ENCODE measurements at places on chromosomes 1 and 21.
A peak's percentile ranks its signal among the peaks of the same experiment; 100 is the strongest.

GRCh38 chr1:212178851-212179250 is 106.4 kb upstream of the PPP2R5A start:
- DNase-seq = no peak

DNA sequence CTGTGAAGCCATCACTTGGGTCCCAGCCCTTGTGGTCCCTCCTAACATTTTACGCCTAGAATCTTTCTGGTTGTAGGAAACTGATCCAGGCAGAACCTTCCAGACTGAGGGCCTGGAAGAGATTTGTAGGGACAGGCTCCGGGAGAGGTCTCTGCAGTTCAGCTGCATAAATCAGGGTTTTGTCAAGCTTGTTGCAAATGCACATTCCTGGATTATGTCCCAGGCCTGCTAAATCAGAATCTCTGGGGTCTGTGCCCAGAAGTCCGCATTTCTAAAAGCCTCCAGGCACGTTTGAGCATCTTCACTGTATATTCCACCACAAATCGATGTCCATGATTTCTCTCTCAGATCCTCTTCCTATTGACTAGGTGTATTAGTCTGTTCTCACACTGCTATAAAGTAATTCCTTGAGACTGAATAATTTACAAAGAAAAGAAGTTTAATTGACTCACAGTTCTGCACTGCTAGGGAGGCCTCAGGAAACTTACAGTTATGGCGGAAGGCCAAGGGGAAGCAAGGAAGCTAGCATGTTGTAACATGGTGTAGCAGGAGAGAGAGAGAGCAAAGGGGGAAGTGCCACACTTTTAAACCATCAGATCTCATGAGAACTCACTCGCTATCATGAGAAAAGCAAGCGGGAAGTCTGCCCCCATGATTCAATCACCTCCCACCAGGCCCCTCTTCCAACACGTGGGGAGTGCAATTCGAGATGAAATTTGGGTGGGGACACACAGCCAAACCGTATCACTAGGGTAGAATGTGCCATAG is 1.2 kb upstream of the FHAD1 start:
- DNase-seq = no peak

- DNase-seq = no peak
These were observed 102.0 kb downstream of the CYYR1 start for GRCh38 chr21:26471099-26471471.

DNA sequence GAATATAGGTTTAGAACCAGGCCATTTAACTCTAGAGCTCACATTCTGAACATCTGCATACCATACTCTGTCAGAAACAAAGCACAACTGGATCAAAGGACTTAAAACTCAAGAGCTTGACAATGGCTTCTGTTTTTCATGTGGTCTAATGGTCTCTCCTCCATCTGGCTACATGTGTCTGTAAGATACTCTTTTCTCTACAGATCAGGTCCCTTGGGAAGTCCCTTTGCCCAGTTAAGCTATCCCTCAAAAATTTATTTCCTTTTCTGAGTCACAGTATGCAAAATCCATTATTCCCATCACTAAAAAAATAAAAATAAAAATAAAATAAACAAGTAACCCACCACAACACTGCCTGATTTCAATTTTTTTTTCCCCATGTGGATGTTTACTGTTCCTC is 357.0 kb upstream of the PRMT6 start:
- DNase-seq = no peak

DNA sequence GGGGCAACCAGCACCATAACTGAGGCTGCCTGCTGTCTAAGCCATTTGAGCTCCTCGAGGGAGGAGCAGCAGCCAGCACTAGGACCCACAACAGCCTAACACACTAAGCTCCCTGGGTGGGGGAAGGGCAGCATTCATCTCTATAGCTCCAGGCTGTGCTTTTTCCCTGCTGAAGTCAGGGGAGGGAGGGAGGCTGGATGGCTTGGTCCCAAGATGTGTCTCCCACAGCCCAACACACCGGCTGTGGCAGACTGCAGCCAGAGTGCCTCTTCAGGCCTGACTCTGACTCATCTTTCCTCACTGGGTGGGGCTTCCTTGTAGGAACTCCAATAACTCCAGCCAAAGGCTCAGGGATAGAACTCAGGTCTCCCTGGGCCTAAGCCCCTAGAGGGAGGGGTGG is 296.3 kb downstream of the PRDM2 start:
- DNase-seq = no peak

- DNase-seq = peak; percentile 64
These were observed at the start of gene PNRC2 for GRCh38 chr1:23959461-23960290. TSS of gene PNRC2 (plus strand) at chr1:23959828. CDS start at chr1:23961458, 1,630 bp downstream.

DNA sequence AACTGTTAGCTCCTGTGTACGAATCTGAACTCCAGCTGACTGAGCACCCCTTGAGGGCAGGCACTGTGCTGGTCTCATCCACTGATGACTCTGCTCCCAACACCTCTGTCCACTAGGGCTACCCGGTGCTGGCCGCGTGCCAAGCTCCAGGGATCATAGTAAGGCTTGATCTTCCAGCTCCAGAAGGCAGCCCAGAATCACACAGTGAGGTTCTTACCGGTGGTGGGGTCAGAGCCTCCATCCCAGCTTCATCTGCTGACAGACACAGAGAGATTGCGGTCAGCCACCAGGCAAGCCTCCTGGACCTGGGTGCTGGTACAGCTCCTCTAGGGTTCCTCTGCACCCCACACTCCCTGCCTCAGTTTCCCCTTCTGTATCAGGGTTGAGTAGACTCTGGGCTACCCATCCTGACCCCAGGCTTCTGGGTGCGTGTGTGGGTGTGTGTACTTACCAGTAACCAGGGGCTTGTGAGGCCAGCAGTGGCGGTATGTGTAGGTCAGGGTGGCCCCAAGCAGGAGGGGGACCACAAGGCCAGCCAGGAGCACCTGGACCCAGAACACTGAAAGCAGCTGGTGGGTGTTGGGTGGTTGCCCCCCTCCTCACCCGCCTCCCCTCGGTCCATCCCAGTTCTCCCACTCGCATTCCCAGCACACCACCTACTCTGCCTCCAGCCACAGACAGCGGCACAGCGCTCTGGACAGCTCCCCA is 3.4 kb downstream of the TNFRSF25 start:
- no peak for DNase-seq

DNA sequence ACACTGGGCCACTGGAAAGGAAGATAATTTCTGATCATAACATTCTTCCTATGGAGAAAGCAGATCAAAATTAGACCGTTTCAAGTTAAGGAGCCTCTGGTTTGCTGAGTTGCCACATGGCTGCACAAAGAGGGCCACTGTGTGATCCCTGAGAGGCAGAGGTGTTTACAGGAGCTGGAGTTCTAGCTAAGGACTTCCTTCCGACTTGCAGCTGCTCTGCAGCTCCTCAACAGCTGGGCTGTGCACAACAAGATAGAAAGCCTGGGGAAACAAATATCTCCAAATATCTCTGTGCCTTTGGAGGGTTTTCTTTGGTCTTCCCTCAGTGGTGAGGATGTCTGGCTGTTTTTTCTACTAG is 26.8 kb downstream of the GADD45A start:
- no peak for DNase-seq

DNA sequence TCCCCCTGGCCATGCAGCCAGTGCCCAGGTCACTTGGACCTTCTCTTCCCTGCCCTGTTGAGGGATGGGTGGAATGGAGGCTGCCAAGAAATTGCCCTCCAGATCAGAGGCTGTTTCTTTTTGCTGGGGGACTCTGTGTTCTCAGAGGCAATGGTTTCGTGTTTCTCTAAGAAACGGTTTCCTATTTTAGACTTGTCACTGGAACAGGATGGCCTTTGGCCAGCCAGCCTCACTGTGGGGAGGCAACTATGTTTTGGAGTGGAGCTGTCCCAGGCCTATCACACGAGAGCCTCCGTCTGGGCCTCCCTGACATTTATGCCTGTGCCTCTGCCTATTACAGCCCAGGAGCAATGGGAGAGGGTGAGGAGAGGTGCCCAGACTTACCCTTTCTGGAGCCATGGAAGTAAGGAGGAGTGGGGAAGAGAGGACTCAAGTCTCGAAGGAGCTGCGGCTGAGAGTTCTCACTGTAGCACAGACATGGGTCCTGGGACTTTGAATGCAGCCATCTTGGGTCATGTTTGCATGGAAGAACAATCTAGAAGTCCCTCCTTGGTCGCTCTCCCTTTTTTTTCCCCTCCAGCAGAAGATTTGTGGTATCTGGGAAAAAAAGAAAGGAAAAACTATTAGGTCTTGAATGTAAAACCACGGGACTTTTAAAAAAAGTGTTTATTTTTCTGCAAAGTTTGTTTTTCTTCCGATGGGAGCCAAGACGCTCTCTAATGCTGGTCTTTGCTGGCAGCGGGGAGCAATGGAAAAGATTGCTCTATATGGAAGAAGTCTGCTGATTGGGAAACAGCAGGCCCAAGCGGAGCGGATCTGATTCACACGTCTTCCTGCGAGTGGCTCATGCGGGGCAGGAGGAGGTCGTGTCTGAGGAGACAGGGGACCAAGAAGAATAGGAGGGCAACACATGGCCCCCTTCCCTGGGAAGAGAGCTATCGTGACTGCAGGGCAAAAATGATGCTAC is 219.2 kb downstream of the FOXD2 start:
- DNase-seq = no peak

GRCh38 chr1:162997499-162998285 is 71.5 kb upstream of the RGS4 start:
- no peak for DNase-seq

DNA sequence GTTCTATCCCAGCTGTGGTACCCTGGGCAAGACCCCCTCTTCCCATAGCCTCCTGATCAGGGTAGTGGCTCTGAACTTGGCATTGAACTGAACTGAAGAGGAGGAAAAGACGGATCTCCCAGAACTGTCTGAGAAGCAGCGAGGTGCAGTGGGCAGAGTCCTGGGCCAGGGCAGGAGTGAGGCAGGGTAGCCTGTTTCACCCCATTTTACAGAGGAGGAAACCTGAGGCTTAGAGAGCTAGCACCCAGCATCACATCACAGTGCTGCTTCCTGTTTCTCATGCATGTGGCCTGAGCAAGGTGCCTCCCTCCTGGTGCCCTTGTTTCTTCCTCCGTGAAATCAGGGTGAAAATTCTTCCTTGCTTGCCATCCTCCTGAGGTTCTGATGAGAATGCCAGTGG is 17.1 kb downstream of the ZNF362 start:
- no peak for DNase-seq

DNA sequence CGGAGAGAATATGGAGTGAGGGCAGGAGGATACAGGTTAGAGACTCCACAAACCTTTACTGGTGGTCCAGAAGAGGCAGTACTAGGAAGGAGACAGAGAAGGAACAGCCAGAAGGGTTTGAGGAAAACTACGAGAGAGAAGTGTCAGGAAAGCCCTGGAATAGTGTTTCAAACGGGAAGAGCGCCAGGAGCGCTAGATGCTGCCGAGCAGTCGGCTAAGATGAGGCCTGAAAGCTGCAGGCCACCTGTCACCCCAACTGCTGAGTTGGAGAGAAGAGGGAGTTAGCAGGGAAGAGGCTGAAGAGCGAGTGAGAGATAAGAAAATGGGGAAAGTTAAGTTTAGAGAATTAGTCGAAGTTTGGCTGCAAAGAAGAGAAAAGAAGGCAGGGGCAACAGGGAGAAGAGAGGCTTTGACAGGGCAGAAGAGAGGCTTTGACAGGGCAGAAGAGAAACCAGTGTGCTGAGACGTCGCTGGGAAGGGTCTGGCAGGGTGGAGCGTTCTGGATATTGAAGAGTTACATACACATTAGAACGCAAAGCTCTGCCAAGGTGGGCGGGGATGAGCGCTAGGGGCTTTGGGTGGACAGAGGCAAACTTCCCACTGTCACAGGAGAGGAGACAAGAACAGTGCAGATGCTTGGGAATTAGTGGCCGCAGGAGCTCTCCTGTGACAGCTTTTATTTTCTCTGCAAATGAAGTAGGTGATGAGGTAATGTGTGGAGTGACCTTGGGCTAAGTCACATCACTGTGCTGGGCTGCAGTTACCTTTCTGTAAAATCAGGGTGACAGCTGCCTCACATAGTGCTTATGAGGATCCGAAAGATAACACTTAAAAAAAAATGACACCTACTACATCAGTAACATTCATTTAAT is 31.2 kb downstream of the PCSK9 start:
- no peak for DNase-seq

DNA sequence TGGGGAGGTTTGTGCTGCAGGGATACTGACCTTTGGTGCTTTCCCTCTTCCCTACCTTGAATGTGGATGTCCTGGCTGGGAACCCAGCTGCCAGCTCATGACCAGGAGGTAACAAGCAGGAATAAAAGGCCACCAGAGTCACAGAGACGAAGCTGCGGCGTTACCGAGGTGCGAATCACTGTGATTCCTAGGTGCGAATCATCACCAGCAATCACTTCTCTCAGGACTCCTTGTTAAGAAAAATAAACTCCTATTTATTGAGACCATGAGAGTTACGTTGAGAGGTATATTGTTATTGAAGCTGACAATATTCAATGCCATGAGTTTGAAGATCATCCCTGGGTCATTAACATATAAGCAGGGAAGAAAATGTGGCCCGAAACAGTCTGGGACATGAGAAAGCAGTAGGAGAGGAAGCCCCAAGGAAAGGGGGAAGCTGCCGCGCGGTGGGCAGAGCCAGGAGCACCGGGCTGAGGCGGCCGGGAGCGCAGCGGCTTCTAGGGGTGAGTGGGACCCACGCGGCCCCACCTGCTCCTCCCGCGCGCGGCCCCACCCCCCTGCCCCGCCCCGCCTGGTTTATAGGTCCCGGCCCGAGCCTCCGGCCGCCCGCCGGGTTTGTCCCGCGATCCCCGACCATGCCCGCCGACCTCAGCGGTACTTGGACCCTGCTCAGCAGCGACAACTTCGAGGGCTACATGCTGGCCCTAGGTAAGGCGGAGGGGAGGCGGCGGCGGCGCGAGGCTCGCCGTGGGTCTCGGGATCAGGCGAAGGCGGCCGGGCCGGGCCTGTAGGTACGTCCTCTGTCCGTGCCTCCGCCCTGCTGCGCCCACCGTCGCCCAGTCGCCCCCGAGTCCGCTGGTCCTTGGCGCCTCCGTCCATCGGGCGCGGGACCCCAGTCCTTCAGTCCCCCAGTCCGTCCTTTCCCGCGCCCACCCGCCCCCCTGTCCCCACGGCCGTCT is at the start of gene RBP7:
Gene RBP7 (plus strand): TSS at position 605 of the 959 bp plus-strand sequence. CDS start 31 bp downstream, at position 636.
- no peak for DNase-seq

- DNase-seq = no peak
These were observed 1.0 kb upstream of the ARID1A start for GRCh38 chr1:26694638-26695355.

- no peak for DNase-seq
These were observed 1.5 kb downstream of the CEPT1 start for GRCh38 chr1:111141245-111142220.

GRCh38 chr1:21655748-21656147 is 13.4 kb downstream of the RAP1GAP start:
- no peak for DNase-seq

DNA sequence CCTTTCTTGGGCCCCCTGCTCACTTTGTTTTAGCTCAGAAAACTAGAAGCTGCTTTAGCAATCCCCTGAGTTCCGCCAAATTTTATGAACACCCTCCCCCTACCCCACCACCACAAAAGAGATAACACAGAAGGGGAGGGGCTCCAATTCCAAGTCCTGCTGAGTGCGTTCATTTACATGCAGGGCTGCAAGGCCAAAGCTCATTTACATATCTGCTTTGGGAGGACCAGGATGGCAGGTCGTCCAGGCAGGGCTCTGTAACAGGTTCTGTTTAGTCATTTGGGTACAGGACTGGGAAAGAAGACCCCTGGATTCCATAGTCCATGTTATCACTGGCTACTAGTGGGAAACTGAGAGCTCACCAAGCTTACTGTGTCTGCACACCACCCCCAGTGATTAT is 35.9 kb upstream of the KIF21B start:
- DNase-seq = no peak

- DNase-seq = no peak
These were observed 52.8 kb downstream of the DUSP10 start for GRCh38 chr1:221689138-221689537.

GRCh38 chr1:32480003-32480402 is 15.1 kb downstream of the ZBTB8B start:
- DNase-seq = no peak

GRCh38 chr1:45035631-45036301 is 23.7 kb downstream of the UROD start:
- no peak for DNase-seq
